Activated CD4-positive, alpha-beta T cell treated with anti-CD3 and anti-CD28 coated beads, Interleukin-2, Interleukin-4, amounts not matched to agents 100 ng/mL and 50 ng/mL, durations not matched to agents 16 hours and 8 hours (primary cell): ENCODE measurements at places on chromosomes 3 and 15.

GRCh38 chr15:88674661-88675060 is 35.8 kb downstream of the ISG20 start:
- no peak for DNase-seq

- no peak for DNase-seq
Measured at GRCh38 chr3:64150623-64151207, 74.6 kb downstream of the PRICKLE2 start.

GRCh38 chr3:114128231-114128630 is 50.6 kb downstream of the DRD3 start:
- DNase-seq, result peak; percentile 12

DNA sequence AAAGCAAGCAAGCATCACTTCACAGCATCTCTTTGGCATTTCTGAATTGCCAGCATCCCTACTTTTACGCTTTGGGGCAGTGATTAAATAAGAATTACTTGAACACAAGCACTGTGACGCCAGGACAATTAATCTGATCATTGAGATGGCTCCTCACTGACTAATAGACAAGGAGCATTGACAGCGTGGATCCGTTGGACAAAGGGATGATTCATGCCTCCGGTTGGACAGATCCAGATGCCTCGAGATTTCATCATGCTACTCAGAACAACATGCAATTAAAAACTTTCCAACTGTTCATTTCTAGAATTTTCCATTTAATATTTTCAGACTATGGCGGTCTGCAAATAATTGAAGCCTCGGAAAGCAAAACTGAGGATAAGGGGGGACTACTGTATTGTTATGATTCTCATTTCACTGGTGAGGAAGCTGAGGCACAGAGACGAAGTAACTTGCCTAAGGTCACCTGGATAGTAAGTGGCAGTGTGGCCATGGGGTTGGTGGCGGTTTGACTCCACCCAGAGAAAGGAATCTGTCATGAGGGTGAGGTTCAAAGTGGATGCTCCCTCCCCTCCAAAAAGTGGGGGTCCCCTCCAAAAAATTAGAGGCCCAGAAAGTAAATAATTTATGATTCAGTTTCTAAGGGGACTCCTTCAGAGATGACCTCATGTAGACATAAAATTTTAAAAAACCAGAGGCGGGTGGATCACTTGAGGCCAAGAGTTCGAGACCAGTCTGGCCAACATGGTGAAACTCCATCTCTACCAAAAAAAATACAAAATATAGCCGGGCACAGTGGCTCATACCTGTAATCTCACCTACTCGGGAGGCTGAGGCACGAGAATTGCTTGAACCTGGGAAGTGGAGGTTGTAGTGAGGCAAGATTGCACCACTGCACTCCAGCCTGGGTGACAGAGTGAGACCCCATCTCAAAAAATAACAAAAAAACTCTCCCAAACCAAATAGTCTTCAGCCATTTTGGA is 12.3 kb upstream of the PGPEP1L start:
- DNase-seq, result no peak

DNA sequence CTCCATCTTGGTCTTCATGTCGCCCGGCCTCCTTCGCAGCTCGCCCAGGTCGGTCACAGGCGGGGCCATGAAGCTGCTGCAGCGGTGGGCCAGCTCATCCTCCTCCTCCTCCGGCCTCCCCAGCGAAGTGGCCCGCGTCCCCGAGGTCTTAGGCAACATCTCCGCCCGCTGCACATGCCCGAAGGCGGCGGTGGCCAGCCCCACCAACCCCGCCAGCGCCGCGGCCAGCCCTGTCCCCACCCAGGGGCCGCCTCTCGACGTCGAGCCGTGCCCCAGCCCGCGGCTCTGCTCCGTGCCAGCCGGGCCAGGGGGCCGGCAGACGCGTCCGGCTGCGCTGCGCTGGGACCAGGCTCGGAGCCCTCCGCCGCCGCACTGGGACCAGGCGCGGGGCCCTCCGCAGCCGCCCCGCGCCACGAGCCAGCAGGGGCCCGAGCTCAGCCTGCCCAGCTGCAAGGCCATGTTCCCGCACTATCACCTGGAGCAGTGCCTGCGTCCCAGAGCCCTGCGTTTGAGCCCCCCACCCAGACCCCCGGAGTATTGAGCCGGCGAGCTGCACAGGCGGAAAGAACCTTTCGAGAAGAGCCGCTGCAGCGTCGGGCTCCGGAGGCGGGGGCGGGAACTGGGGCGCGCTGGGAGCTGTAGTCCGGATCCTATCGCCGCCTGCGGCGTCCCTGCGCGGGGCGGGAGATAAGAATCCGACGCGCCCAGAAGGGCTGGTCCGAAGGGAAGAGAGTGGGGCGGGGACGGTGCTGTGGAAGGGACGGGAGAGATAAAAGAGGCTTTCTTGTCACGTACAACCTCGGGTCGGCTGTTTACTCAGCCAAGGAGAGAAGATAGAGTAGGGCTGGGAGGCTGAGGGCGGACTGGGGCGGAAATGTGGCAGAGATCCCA is at the start of gene CPOX:
TSS of gene CPOX (minus strand) at position 566 of the 891 bp plus-strand sequence. CDS start at position 459, 107 bp downstream.
- peak; percentile 92 for DNase-seq

- no peak for DNase-seq
Measured at GRCh38 chr15:101353240-101353639, 58.2 kb upstream of the SNRPA1 start.

DNA sequence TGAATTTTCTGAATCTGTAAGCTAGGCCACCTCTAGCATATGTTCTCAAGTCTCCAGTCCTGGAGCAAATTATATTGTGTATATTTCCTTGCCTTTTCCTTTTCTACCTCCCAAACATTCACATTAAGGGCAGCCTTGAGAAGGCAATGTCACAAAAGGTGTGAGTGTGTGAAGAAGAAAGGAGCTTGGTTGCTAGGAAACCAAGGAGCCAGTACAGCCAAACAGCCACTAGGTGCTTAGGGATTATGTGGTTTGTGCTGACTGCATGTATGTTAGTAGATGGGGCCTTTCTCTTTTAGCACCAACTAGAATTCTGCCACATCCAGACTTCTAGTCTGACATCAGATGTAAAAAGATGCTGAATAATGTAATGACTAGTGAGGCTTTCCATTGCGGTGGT is 118.8 kb upstream of the DAZL start:
- no peak for DNase-seq

GRCh38 chr3:49132073-49132436 is 795 bp downstream of the LAMB2 start:
- no peak for DNase-seq

- no peak for DNase-seq
Measured at GRCh38 chr3:132284781-132285619, 32.2 kb upstream of the ACP3 start.

- DNase-seq, result no peak
Measured at GRCh38 chr3:136464502-136464901, 214.4 kb downstream of the PCCB start.

DNA sequence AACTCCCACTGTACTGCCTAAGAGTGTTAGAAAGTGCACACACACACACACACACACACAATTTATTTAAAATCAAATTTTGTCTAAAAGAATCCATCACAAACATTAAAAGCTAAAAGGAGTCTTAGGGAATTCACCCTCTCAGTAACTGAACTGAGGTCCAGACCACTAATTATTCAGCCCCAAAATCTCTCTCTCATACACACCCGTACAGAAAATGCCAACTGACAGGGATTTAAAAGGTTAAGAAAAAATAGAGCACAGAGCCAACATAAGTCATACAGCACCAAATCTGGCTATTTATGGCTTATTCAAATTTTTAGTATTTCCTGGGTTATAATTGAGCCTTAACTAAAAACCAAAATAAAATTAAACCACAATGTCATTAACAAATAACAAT is 20.7 kb downstream of the GBE1 start:
- no peak for DNase-seq

DNA sequence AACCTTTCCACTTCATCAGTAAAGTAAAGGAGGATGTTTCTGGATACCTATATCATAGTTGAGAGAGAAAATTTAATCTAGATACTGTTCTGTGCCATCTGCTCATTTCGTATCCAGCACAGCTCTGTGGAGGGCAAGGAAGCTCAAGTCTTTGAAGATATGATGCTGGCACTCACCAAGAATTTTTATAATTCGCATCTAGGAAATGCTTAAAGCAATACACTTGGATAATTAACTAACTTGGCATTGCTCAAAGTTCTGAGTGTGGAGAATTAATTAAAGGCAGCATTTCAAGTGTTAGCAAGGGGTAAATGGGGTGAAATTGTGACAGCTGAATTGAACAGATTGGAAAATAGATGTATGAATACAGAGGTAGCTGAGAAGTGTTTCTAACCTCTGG is 213.2 kb downstream of the KCNMB2 start:
- no peak for DNase-seq

- DNase-seq, result no peak
Measured at GRCh38 chr3:128864351-128864811, 15.0 kb upstream of the ACAD9 start.

DNA sequence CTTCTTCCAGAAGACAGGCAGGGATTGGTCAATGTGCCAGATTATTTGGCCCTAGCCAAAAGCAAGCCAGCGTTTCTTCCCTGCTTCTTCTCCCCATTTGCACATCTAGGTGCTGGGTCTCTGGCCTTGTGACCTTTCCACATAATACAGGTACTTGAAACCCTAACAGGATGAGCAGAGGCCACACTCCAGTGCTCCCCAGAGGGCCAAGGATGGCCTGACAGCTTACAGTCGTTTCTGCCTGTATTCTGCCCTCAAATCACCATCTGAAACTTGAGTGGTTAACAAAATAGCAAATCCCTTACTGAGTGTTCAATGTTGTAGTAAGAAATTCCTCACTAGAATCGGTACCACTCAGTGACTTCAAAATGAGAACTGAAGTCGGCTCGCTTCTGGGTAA is 29.1 kb downstream of the MKRN2 start:
- DNase-seq, result no peak

GRCh38 chr15:36571301-36571700 is 8.1 kb upstream of the CDIN1 start:
- no peak for DNase-seq

GRCh38 chr3:193972832-193973231 is 163.1 kb upstream of the HES1 start:
- DNase-seq, result no peak

DNA sequence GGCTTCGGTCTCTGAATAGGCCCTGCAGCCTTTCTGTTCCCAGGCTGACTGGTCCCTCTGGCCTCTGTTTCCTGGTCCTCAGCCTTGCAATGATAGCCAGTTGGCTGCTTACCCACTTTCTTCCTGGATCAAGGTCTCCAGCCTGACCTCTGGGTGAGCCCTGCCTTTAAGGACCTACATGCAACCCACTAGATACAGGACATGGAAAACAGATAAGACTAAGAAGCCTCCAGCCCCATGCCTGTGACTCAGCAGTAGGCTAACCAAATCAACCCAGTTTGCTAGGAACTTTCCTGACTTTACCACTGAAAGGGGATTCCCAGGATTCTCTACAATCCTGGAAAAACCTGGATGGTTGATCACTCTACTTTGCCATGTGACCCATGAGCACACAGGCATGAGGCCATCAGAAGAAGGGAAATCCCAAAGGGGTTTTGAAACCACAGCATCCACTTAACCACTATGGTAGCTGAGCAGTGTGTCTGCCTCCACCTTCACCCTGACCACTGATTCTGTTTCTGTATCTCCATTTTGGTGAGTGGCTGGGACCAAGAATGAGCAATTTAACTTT is 188.1 kb downstream of the CHST2 start:
- peak; percentile 3 for DNase-seq

- DNase-seq, result peak; percentile 84
Measured at GRCh38 chr15:60389261-60390077, 8.3 kb downstream of the ANXA2 start.

- no peak for DNase-seq
Measured at GRCh38 chr15:89187301-89187985, 33.9 kb downstream of the RLBP1 start.

DNA sequence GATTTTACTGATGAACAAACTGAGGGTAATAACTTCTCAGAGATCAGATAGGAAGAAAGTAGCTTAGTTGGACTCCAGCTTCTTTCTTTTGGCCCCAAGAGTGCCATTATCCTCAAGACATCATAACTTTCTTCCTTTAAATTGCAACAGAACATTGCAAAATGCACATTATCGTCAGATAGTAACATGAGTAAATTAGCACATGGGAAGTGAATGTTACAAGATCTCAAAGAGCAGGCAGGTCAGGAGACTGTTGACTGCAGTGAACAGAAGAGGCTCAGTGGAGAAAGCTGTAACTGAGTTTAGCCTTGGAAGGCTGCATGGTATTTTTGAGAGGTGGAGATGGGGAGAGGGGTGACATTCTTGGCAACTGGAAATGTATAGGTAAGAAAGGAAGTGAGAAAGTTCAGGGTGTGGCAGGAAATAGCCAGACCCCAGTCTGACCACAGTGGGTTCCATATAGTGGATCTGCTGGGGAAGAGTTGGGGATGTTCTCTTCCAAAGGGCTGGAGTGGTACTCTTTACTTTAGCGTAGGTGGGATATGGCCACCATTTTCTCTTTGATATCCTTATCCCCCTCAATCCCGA is 307.7 kb downstream of the RPLP1 start:
- peak; percentile 30 for DNase-seq

GRCh38 chr3:124282751-124283651 is 291.1 kb upstream of the ROPN1 start:
- no peak for DNase-seq
